Osteoblast (primary cell): ENCODE measurements at places on chromosomes 2 and 18. TPM values are rescaled to one million over a fixed set of nuclear protein-coding genes. Genes with fewer than 3 reads are reported as not detected.

GRCh38 chr2:224932522-224932921, 109.7 kb downstream of the DOCK10 start:
- no peaks in the 10 kb centered on the region for H3K27me3 ChIP-seq
- no peak overlapping the region for H3K27ac ChIP-seq

The FEV gene
- not detected in 2 replicates for total RNA-seq

The IL18RAP gene
- not detected in 2 replicates for total RNA-seq

The CYP27A1 gene
- total RNA-seq: 21.2 and 25.0 TPM in 2 replicates
